ENCODE measurements at places on chromosomes 4 and X.
A peak's percentile ranks its signal among the peaks of the same experiment; 100 is the strongest.

- DNase-seq, result peak; percentile 25
These were observed 71.3 kb downstream of the PRPS1 start for GRCh38 chrX:107699616-107700015.

DNA sequence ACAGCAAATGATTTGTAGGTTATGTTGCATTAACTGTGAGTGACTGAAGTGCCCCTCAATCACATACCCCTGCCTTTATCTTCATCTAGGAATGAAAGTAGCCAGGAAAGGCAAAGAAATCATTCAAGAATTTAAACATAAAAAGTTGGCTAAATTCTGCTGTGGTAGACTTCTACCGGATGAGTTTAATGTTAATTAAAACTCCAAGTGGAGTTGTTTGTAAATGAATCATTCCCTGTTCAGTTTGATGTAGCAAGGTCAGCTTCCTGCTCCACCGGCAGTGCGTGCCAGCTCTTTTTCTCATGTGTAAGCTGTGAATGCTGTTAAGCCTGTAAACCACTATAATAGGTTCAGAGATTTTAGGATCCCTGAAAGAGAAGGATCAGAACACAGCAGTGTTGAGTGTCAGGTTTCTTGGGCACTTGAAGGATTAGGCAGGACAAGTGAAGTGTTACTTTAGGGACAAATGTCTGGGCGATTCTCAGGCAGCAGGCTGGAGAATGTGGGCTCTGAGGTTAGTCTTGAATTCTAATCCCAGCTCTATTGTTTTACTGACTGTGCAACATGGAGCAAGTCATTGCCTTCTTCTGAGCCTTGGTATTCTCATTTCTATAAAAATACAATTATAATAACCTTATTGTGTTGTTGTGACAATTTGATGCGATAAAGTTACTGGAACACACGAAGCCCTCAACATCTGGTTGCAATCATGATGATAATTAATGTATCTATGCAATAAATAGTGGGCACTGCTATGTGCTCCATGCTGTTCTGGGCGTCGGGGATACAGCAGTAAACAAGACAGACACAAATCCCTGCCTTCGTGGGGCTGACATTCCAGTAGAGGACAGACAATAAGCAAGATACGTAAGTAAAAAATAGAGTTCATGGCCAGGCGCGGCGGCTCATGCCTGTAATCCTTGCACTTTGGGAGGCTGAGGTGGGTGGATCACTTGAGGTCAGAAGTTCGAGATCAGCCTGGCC lies 112.0 kb downstream of the SHROOM3 start:
- DNase-seq, result no peak

DNA sequence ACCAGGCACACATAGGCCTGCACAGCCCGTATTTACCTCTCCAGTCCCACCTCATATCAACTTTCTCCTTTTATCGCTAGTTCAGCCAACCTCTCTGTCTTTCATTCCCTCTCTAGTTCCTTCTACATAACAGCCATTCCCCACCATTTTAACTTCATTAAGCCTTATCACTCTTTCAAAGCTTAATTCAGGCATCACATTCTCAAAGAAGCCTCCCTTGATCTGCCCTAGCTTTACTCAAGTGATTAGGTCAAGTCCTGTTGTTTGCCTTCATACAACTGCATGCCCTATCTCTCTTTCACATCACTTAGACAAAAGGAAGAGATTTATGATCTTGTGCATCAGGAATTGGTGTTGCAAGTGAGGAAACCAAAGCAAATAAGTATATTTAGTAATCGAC lies 74.2 kb downstream of the ALPK1 start:
- no peak for DNase-seq

- DNase-seq, result no peak
These were observed 23.1 kb downstream of the ATP11C start for GRCh38 chrX:139909712-139910111.
